Liver (tissue), 10 donors: ENCODE measurements at places on chromosomes 7 and 10. TPM values are rescaled to one million over a fixed set of nuclear protein-coding genes. Genes with fewer than 3 reads are reported as not detected.

MRC1 gene
- total RNA-seq = 34.6 TPM

MUC3A gene
- total RNA-seq = 0.79 TPM

C10orf88 gene
- total RNA-seq = 8.4 TPM

CALML5 gene
- total RNA-seq = not detected

FKBP6 gene
- total RNA-seq = not detected

DBNL gene
- 60.2 TPM for total RNA-seq

C10orf105 gene
- not detected for total RNA-seq

FANK1 gene
- total RNA-seq = not detected

SCART1 gene
- total RNA-seq = 1.0 TPM

DNA sequence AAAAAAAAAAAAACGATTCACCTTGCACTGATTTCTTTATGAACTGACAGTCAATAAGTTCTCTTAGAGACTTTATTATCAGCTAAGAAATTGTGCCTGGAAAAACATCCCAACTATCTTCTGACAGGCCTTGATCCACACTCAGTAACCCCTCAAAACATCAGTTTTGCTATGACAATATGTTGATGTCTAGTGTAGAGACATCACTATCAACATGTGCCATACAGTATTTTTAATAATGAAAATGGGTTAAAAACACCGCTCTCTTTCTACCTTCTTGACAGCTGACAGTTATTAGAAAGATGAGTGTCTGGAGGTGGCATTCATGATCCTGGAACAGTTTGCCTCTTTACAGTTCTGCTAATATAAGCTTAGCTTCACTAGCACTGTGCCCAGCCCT, 175.8 kb upstream of the TMEM229A start:
- H3K4me3 ChIP-seq = no peak overlapping the region
- no peak for DNase-seq
- H3K27ac ChIP-seq = no peak overlapping the region
- H3K4me1 ChIP-seq = no peaks in the 10 kb centered on the region
- H3K36me3 ChIP-seq = no peaks in the 10 kb centered on the region
- no peaks in the 10 kb centered on the region for H3K27me3 ChIP-seq

GRCh38 chr10:117861329-117861728, 185.4 kb downstream of the RAB11FIP2 start:
- H3K4me3 ChIP-seq = no peak overlapping the region
- no peaks in the 10 kb centered on the region for H3K36me3 ChIP-seq
- peaks cover 3% of the 10 kb centered on the region for H3K27me3 ChIP-seq
- no peaks in the 10 kb centered on the region for H3K4me1 ChIP-seq
- no peak overlapping the region for H3K27ac ChIP-seq

- H3K27ac ChIP-seq = no peak overlapping the region
- no peaks in the 10 kb centered on the region for H3K4me1 ChIP-seq
- peaks cover 3% of the 10 kb centered on the region for H3K36me3 ChIP-seq
- DNase-seq = no peak
Measured at GRCh38 chr7:140447841-140448240, 31.5 kb downstream of the MKRN1 start.

- no peak for DNase-seq
- no peak overlapping the region for H3K27ac ChIP-seq
- no peaks in the 10 kb centered on the region for H3K4me1 ChIP-seq
- H3K27me3 ChIP-seq = no peaks in the 10 kb centered on the region
- H3K4me3 ChIP-seq = no peak overlapping the region
Measured at GRCh38 chr7:36642010-36642409, 82.3 kb downstream of the AOAH start.

DNA sequence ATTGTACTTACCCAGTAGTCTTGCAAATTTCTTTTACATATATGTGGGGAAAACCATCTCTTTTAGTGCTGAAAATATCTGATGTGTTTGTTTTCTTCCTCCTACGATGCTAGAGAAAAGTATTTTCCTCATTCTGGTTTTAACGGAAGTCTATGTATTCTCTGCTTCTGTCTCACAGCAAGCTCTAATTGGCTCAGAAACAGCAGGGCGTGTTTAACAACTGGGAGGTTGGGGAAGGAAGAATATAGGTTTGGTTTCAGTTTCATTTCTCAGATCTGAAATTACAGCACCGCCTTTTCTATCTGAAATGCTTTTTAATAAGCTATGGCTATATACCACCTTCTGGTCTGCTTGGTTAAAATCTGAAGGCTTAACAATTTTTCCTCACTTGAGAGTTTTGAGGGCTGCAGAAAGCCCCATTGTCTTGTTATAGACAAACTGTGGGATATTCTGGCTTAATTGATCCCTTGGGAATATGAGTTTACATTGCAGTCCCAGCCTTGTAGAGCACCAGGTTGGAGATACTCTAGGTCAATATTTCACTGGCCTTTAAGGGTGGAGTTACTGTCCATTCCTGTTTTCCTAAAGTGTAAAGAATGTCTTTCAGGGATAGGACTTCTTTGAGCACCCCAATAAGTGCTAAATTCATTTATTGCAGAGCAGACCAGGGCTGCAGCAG, at the start of gene SAMD9:
Gene SAMD9 (minus strand): TSS at position 128 of the 679 bp plus-strand sequence. CDS start 11,882 bp downstream, outside the sequence.
- H3K27ac ChIP-seq = peak within 1 kb of the TSS; percentile 70
- no peak for DNase-seq
- peak within 1 kb of the TSS; percentile 62 for H3K4me3 ChIP-seq
- H3K4me1 ChIP-seq = no peaks in the 10 kb centered on the region
- H3K36me3 ChIP-seq = no peaks in the 10 kb centered on the region
- no peaks in the 10 kb centered on the region for H3K27me3 ChIP-seq

GRCh38 chr10:12704488-12704887, 297.0 kb downstream of the CCDC3 start:
- H3K4me1 ChIP-seq = peaks cover 26% of the 10 kb centered on the region
- no peaks in the 10 kb centered on the region for H3K36me3 ChIP-seq
- H3K27me3 ChIP-seq = no peaks in the 10 kb centered on the region
- no peak overlapping the region for H3K4me3 ChIP-seq
- H3K27ac ChIP-seq = no peak overlapping the region
- DNase-seq = no peak

- H3K36me3 ChIP-seq = no peaks in the 10 kb centered on the region
- no peak overlapping the region for H3K4me3 ChIP-seq
- DNase-seq = no peak
- H3K27me3 ChIP-seq = no peaks in the 10 kb centered on the region
- H3K27ac ChIP-seq = no peak overlapping the region
- H3K4me1 ChIP-seq = no peaks in the 10 kb centered on the region
Measured at GRCh38 chr7:8129318-8129659, 132.7 kb downstream of the ICA1 start.

- no peak overlapping the region for H3K27ac ChIP-seq
- H3K4me3 ChIP-seq = no peak overlapping the region
- no peak for DNase-seq
- H3K36me3 ChIP-seq = no peaks in the 10 kb centered on the region
- no peaks in the 10 kb centered on the region for H3K27me3 ChIP-seq
Measured at GRCh38 chr7:60706-61105, 131.7 kb upstream of the FAM20C start.

GRCh38 chr7:157684909-157685429, 348.2 kb downstream of the DNAJB6 start:
- H3K4me3 ChIP-seq = no peak overlapping the region
- DNase-seq = no peak
- H3K27me3 ChIP-seq = peaks cover 21% of the 10 kb centered on the region
- no peak overlapping the region for H3K27ac ChIP-seq
- H3K4me1 ChIP-seq = no peaks in the 10 kb centered on the region

- H3K36me3 ChIP-seq = no peaks in the 10 kb centered on the region
- H3K27ac ChIP-seq = no peak overlapping the region
- no peaks in the 10 kb centered on the region for H3K27me3 ChIP-seq
- DNase-seq = no peak
- H3K4me1 ChIP-seq = peaks cover 27% of the 10 kb centered on the region
Measured at GRCh38 chr7:17546592-17546991, 248.1 kb downstream of the AHR start.

GRCh38 chr7:121515630-121516401, 119.7 kb upstream of the FAM3C start:
- no peaks in the 10 kb centered on the region for H3K36me3 ChIP-seq
- H3K4me1 ChIP-seq = no peaks in the 10 kb centered on the region
- H3K27ac ChIP-seq = no peak overlapping the region
- no peaks in the 10 kb centered on the region for H3K27me3 ChIP-seq

- peak; percentile 68 for DNase-seq
- no peaks in the 10 kb centered on the region for H3K36me3 ChIP-seq
- peak overlapping the region; percentile 55 for H3K27ac ChIP-seq
- H3K4me3 ChIP-seq = peak overlapping the region; percentile 74
Measured at GRCh38 chr10:7408291-7409044, 2.4 kb downstream of the SFMBT2 start.

GRCh38 chr10:50805981-50806622, 66.4 kb downstream of the ASAH2B start:
- H3K27me3 ChIP-seq = no peaks in the 10 kb centered on the region
- DNase-seq = no peak
- H3K4me3 ChIP-seq = no peak overlapping the region
- peaks cover 6% of the 10 kb centered on the region for H3K4me1 ChIP-seq

GRCh38 chr7:4720225-4720624, 38.1 kb downstream of the FOXK1 start:
- H3K27me3 ChIP-seq = no peaks in the 10 kb centered on the region
- no peak for DNase-seq
- no peak overlapping the region for H3K27ac ChIP-seq
- H3K4me1 ChIP-seq = peaks cover 6% of the 10 kb centered on the region
- no peaks in the 10 kb centered on the region for H3K36me3 ChIP-seq

- no peaks in the 10 kb centered on the region for H3K4me1 ChIP-seq
- H3K36me3 ChIP-seq = no peaks in the 10 kb centered on the region
- no peak overlapping the region for H3K4me3 ChIP-seq
- H3K27ac ChIP-seq = no peak overlapping the region
Measured at GRCh38 chr7:101422356-101423195, 59.9 kb downstream of the COL26A1 start.

DNA sequence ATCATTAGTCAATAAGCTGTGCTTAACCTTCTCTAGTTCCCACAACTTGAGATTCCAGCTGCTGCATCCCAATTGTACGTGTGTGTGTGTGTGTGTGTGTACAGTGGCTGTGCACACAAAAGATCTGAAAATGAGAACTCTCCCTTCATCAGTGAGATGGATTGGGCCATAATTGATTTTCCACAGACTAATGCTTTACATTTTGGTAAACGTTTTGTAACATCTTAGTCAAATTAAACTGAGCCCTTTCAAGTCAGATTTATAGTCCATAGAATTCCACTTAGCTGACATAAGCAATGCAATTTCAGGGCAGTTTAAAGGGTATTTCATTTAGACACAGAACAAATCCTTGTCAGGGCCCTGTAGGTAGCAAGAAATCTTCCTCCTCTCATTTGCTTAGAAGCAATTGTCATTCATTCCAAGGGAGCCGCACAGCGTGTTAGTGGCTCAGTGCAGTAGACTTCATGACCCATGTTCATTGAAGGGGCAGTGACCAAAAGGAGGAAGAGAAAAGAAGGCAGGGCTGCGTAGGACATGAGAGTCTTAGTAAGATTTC, 1123.5 kb upstream of the AUTS2 start:
- DNase-seq = no peak
- H3K4me3 ChIP-seq = no peak overlapping the region
- H3K36me3 ChIP-seq = no peaks in the 10 kb centered on the region
- H3K27ac ChIP-seq = no peak overlapping the region
- H3K27me3 ChIP-seq = no peaks in the 10 kb centered on the region

DNA sequence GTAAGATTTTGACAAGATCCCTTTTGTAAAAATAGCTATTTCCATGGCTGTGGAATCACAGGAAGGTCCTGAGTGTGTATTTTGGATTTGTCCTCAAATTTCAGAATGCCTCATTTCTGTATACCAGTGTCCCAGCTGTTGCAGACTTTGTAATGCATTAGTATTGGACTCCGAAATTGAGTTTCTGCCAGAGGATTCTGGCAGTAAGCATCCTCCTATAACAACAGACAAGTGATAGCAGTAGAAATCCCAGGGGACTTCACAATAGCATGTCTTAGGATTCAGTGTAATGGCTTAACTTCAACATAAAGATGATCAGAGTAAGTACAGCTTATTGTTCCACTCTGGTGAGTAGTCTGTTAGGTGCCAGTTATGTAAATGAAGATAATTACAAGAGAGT, 104.6 kb downstream of the FOXP2 start:
- DNase-seq = no peak
- no peak overlapping the region for H3K4me3 ChIP-seq
- no peaks in the 10 kb centered on the region for H3K4me1 ChIP-seq
- H3K27ac ChIP-seq = no peak overlapping the region
- no peaks in the 10 kb centered on the region for H3K36me3 ChIP-seq
- no peaks in the 10 kb centered on the region for H3K27me3 ChIP-seq

DNA sequence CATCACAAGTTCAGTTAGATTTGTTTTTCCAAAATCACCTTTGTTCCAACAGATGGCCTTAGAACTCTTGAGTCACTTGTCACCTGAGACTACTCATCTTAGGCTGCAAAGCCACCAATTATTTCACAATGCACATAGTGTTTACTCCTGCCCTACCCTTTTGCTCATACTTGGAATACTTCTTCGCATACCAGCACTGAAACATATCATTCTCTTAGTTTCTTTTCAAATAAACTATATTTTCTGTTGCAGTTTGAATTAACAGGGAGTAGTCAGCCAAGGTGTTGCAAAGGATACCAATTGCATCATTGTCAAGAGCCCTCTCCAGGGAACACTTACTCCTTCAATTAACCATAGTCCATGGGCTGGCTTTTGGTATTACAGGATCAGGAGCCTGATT, 71.0 kb downstream of the CASD1 start:
- H3K4me3 ChIP-seq = no peak overlapping the region
- peaks cover 12% of the 10 kb centered on the region for H3K4me1 ChIP-seq
- no peak overlapping the region for H3K27ac ChIP-seq
- H3K36me3 ChIP-seq = no peaks in the 10 kb centered on the region
- no peaks in the 10 kb centered on the region for H3K27me3 ChIP-seq
- no peak for DNase-seq

- no peaks in the 10 kb centered on the region for H3K27me3 ChIP-seq
- H3K4me1 ChIP-seq = peaks cover 4% of the 10 kb centered on the region
- no peak for DNase-seq
- no peak overlapping the region for H3K27ac ChIP-seq
Measured at GRCh38 chr7:24617957-24618616, 44.8 kb downstream of the PALS2 start.

DNA sequence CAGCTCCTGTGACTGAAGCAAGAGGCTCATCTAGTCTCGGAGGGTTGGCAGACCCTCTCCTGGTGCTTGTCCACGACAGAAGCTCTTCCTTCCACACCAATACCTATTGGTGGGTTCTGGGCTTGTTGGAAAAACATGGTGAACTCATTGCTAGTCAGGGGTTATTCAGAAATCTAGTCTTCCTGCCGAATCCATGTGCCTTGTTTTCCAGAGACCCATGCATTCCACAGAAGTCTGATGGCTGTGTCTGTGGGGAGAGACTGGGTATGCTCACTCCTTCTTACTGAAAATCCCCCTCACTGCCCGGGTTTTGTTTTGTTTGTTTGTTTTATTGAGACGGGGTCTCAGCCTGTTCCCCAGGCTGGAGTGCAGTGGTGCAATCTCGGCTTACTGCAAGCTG, 138.3 kb downstream of the DNAJB6 start:
- peaks cover 3% of the 10 kb centered on the region for H3K27me3 ChIP-seq
- no peak for DNase-seq
- H3K4me1 ChIP-seq = no peaks in the 10 kb centered on the region

- DNase-seq = no peak
- H3K36me3 ChIP-seq = no peaks in the 10 kb centered on the region
- no peak overlapping the region for H3K27ac ChIP-seq
- H3K4me1 ChIP-seq = no peaks in the 10 kb centered on the region
- H3K27me3 ChIP-seq = no peaks in the 10 kb centered on the region
Measured at GRCh38 chr7:157550300-157551275, 213.8 kb downstream of the DNAJB6 start.

GRCh38 chr7:128045766-128046165, 14.5 kb upstream of the LRRC4 start:
- no peak overlapping the region for H3K27ac ChIP-seq
- H3K27me3 ChIP-seq = no peaks in the 10 kb centered on the region
- DNase-seq = no peak
- H3K4me3 ChIP-seq = no peak overlapping the region
- H3K4me1 ChIP-seq = no peaks in the 10 kb centered on the region
